Activated naive CD4-positive, alpha-beta T cell treated with anti-CD3 and anti-CD28 coated beads, Interleukin-2, amount 50 U/mL, for 16 hours (primary cell): ENCODE measurements at places on chromosomes 11 and 22.

- DNase-seq = no peak
Measured at GRCh38 chr22:17917490-17917983, 106.8 kb downstream of the MICAL3 start.

- no peak for DNase-seq
Measured at GRCh38 chr11:8167796-8168195, 1.0 kb downstream of the RIC3 start.

- DNase-seq = no peak
Measured at GRCh38 chr11:85517272-85517671, 109.9 kb downstream of the DLG2 start.

DNA sequence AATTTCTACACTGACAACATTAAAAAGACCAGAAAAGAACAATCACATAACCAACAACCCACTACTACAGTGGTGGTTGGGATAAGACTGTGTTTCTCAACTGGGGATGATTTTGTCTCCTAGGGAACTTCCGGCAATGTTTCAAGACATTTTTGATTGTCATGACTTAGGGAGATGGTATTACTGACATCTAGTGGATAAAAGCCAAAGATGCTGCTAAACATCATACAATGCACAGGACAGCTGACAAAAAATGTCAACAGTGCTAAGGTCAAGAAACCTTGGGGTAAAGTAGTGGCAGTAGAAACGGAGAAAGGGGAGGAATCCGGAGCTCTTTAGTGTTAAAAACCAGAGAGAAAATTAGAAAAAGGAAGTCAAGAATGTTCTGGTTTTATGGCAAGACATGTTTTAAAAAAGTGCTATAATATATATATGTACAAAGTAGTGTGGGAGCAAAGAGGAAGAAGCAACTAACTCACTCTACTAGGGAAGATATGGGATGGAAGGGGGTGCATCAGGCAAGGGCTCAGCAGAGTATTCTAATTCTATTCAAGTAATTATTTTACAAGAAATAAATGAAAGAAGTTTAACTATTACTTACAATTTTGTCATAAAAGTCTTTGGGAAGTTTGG lies 37.2 kb downstream of the CKAP5 start:
- DNase-seq = no peak

- DNase-seq = no peak
Measured at GRCh38 chr22:42560781-42561180, 7.0 kb downstream of the SERHL2 start.

GRCh38 chr11:72232260-72233055 lies 7.9 kb downstream of the INPPL1 start:
- no peak for DNase-seq

DNA sequence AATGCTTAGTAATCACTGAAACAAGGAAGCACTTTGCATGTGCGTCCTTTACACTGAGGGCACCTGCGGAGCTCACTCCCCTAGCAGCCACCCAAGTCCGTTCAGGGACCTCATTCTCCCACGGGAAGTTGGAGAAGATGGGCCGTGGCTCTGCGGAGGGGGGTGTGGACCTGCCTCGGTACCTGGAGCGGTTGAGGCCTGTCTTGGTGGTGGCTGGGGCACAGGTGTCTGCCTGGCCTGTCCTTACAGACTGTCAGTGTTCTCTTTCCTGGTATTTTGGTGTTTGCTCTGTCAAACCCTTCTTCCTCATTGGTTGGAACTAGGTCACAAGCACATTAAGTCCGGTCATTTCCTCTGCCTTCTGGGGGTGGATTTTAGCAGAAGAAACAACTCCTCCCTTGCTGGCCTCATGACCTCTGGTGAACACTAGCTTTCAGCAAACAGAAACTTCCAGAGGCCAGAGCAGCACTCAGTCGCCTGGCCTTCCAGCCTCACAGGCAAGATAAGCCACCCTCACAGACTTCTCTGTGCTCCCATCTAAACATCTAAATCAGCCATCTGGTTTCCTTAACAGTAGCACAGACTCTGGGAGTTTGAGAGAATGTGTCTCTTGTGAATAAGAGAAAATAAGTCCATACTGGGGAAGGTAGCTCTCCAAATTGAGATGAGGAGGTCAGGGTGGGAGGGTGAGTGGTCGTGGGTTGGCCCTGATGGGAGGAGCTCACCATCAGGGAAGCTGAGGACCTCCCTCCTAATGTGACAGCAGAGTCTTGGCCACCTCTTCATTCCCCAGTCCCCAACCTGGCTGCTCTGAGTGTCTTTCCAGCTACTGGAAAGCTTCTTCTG lies 8.6 kb downstream of the SNAP29 start:
- DNase-seq = no peak

GRCh38 chr11:95084509-95084908 lies 5.1 kb upstream of the ENDOD1 start:
- peak; percentile 69 for DNase-seq

DNA sequence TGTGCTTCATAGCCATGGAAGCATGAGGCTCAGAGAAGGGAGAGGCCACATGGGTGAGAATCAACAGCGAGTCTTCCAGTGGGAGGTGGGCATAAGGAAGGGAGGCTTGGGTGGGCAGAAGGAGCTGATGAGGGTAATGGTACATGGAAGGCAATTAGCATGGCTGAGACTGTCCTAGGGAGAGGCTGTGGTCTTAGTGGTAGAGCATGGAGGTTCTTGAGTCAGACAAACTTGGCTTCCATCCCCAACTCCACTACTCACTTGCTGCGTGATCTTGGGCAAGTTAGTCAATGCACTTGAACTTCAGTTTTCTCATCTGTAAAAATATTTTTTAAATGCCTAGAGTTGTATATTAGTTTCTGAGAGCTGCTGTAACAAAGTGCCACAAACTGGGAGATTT lies 227.2 kb upstream of the E2F8 start:
- no peak for DNase-seq

- peak; percentile 3 for DNase-seq
Measured at GRCh38 chr22:50699756-50700386, 27.2 kb downstream of the SHANK3 start.

- DNase-seq = no peak
Measured at GRCh38 chr11:66242095-66242765, 26.2 kb upstream of the RAB1B start.

DNA sequence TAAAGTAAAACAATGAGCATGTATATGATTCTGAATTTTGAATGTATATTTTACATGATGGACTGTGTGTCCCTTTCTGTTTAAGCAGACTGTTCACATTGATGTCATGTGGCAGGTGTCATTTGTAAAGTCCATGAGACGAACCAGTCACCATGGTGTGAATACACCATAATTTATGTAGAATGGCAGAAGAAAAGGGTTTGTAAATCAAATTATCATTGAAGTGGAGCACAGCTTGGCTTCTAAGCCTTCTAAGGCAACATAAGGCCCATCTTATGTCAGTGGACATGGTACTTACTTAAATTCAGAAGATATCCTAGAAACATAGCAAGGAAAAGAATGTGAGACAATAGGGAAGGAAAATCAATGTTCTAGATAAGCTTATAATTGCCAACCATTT lies 4.4 kb downstream of the MAP6 start:
- no peak for DNase-seq
